Stimulated activated CD4-positive, alpha-beta T cell treated with anti-CD3 and anti-CD28 coated beads, Interleukin-1b, Interleukin-23, amount 100 ng/mL, for 24 hours (primary cell): ENCODE measurements at places on chromosomes 7 and 10.

GRCh38 chr10:43959364-43960134, 310.9 kb upstream of the ZNF32 start:
- DNase-seq, result no peak

GRCh38 chr10:121435099-121435875, 163.0 kb downstream of the FGFR2 start:
- DNase-seq, result no peak

DNA sequence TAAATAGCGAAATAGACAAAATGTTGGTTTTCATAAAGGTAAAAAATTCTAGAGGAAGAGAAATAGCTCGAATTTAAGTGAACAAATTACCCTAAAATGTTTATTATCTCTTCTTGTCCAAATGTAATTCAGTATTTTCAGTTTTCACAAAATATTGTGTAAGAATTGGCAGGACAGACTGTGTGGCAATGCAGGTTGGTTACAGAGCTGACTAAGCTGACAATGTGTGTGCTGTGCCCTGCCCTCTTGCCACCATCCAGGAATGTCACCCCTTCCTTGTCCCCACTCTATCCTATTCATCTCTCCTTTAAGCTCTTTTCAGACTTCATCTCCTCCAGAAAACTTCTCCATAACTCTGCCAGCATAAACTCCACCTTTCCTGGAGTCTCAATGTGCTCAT, 46.1 kb downstream of the COL28A1 start:
- no peak for DNase-seq

- no peak for DNase-seq
These were observed 125.7 kb upstream of the SDK1 start for GRCh38 chr7:3175285-3175902.

GRCh38 chr7:24138343-24138742, 145.6 kb upstream of the NPY start:
- DNase-seq, result no peak

- no peak for DNase-seq
These were observed 253.5 kb downstream of the MAGI2 start for GRCh38 chr7:79199961-79200360.

GRCh38 chr10:19920075-19920726, 104.0 kb downstream of the PLXDC2 start:
- DNase-seq, result no peak

DNA sequence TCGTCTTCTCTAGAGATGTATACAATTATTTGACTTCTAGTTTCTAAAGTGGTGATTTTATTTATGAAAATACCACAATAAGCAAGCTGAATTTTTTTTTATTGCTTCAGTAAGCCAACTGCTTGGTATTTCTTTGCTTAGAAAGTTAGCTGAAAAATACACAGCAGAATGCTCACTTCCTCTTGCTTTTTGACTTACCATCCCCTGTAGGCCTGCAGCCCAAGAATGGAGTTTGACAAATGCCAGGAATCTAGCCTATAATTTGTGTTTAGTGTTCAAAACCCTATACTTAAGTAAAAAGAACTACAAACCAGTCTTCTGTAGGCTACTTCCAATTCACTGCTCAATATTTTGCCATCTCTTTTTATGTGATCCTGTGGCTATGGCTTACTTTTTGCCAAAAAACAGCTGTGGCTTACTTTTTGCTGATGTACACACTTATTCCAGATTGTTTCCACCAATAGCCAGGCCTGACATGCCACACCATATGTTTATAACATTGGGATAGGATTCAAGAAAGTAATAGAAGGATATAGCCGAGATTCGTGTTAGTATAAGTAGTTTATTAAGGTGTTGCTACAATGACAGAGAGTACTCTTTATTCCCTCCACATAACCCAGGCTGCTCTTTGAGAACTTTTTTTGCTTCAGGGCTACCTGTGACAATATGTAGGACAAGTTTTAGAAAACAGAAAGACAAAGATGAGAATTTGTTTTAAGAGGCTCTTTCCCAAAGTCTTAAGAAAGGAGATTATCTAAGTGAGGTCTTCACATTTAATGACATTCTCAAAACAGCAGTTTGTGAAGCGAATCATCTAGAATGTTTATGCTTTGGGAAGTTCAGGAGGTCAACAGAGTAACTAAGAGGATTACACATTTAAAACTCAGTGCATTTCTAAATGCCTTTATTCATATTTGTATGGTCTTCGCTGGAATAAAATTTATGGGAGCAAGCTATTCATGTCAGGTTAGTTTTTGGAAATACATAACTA, 263.9 kb upstream of the FZD1 start:
- no peak for DNase-seq

DNA sequence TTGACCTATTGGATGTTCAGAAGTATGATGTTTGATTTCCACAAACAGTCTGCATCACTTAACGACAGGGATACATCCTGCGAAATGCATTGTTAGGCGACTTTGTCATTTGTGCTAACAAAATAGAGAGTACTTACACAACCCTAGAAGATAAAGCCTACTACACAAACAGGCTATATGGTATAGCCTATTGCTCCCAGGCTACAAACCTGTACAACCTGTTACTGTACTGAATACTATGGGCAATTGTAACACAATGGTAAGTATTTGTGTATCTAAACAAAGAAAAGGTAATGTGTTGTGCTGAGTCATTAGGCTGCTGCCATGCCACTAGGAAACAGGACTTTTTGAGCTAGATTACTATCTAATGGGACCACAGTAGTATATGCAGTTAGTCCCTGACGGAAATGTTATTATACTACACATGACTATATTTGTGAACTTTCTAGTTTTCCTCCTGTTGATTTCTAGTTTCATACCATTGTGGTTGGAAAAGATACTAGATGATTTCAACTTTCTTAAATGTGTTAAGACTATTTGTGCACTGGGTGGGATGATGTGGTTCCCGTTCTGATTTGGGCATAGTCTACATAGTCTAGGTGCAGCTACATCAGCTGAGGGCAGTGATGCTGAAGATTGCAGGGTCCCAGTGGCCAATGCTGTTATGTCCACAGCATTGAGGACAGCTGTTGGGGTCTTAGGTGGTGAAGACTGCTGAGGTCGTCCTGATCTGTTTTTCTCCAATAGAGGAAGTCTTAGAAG, 161.7 kb downstream of the HTR7 start:
- DNase-seq, result no peak

GRCh38 chr7:78588393-78588792, 789.8 kb downstream of the PHTF2 start:
- no peak for DNase-seq

DNA sequence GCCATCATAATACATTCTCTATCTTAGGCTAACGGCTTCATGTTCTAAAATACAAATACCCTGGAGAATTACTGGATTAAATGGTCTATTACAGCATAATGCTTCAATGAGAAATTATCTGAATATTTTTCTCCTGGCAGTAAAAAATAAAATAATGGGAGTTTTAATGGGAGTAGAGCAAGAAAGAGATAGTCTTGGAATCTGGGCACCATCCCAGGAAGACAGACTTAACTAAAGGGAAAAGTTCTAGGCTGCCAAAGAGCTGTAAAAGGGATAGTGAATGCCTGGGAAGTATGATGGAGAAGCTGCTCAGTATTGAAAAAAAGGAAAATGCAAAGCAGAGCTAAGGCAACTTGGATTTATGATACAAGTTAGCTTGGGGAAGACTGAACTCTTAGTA, 12.1 kb upstream of the SYPL1 start:
- no peak for DNase-seq
